ENCODE measurements at places on chromosomes 16 and 17.

- DNase-seq, result no peak
Measured at GRCh38 chr16:4601036-4601863, 13.4 kb downstream of the UBALD1 start.

GRCh38 chr17:67829331-67829730 lies 4.0 kb downstream of the BPTF start:
- DNase-seq, result peak; percentile 11

DNA sequence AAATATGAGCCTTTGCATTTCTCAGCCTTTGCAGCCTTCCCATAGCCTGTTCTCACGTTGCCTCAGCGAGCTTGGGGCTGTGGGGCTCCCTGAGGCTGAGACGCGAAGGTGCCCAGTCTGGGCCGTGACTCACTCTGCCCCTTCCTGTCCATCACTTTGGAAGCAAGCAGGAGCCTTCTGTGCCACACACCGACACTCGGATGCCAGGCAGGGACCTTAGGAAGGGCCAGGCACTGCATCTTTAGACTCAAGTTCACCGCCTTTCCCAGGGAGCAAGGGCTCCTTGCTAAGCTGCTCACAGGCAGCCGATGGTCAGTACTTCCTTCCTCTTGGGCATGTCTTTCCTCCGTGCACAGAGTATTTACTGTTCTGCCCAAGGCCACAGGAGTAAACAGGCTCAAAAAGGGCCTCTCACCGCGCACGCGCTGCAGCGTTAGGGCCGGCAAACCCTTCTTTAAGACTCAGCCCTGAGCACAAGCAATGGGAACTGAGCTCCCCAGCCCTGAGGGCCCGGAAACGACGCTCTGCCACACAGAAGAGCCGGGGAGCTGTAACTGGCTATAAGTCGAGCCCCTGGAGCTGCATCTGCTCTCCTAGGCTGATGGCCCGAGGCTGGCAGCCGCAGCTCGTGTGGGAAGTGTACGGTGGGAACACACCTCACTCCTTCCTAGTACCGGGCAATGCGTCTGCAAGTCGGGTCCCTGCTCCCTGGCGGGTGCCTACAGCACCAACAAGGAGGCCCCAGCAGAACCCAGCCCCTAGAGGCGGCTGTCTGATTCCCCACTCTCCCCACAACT lies 7.2 kb downstream of the TIMM22 start:
- DNase-seq, result no peak

GRCh38 chr16:78461496-78462287 lies 362.2 kb downstream of the WWOX start:
- no peak for DNase-seq

DNA sequence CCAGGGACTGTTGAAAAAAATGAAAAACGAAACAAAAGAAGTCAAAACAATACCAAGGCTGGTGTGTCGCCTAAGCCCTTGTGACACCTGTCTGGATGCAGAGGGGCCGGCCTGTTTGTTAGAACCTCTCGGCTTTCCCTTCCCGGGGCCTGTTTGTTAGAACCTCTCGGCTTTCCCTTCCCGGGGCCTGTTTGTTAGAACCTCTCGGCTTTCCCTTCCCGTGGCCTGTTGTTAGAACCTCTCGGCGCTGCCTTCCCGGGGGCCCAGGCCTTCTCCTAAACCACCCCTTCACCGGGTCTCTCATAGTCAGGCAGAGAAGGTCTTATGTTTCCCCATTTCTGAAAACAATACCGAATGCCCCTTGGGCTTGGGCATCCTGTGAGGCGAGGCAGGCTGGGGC lies 180.0 kb downstream of the BANP start:
- DNase-seq, result no peak
